SJCRH30 (cell line): ENCODE measurements at places on chromosomes 1 and 21. TPM values are rescaled to one million over a fixed set of nuclear protein-coding genes. Genes with fewer than 3 reads are reported as not detected.
A peak's percentile ranks its signal among the peaks of the same experiment; 100 is the strongest.

- DNase-seq, result no peak
Measured at GRCh38 chr1:241615043-241615974, 24.9 kb downstream of the CHML start.

DNA sequence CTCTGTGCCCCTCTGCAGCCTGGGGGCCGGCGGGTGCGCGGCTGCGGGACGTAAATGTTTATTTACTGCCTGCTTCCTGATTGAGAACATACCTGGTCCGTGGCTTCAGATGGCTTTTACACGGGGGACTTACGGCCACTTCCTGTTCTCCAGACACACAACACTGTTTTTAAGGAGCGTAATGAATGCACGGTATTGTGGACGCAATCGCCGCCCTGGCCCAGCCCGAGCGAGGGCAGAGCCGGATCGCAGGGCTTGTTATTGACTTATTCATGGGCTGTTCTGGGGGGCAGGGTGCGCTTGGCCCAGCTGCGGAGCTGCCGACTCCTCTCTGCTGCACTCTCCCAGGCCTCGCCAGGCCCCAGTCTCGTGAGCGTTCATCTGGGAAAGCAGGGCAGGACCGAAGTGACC, 52.8 kb upstream of the ACTRT2 start:
- DNase-seq, result no peak

GRCh38 chr1:67052741-67053534, 1.0 kb downstream of the SLC35D1 start:
- DNase-seq, result peak; percentile 66

DNA sequence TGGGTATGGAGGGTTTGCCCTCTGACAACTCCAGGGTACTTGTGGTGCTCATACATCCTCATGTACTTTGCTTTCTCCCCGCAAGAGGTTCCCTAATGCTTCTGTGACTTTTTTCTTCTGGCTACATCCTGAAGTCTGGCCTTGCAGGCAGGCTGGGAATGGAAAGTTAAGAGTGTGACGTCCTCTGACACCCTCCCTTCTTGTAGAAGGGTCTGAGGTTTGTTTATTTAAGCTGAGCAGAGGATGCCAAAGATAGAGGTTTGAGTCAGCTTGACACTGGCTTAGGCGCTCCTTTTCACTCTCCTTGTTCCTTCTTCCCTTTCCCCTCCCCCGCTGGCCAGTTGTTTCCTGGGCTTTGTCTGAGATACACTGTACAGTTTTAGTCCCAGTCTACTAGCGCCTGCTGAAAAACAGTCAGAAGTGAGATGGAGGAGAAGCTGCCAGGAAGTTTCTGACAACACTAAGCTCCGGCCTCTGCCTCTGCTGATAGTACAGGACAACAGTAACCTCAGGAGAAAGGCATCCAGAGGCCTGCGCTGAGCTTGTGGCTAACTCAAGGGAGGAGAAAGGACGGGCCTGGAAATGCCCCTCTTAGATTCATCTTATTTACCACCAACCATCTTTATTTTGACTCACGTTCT, at the start of gene MACF1:
Gene MACF1, plus strand, starts transcription at position 255 of the 641 bp plus-strand sequence. Its CDS starts 328 bp downstream, at position 583.
- DNase-seq, result peak; percentile 74

The TMEM52 gene
- total RNA-seq, result 0.61 and 1.0 TPM in 2 replicates

The TIE1 gene
- total RNA-seq, result 0.61 and 1.5 TPM in 2 replicates
